ENCODE measurements at places on chromosomes 16 and 17. TPM values are rescaled to one million over a fixed set of nuclear protein-coding genes. Genes with fewer than 3 reads are reported as not detected.

Gene LLGL1
- 31.9 TPM for total RNA-seq

Gene FOXN1
- under 0.01 TPM for total RNA-seq

Gene LGALS9B
- 0.50 TPM for total RNA-seq

Gene HOXB8
- total RNA-seq = not detected

Gene TPSG1
- not detected for total RNA-seq

Gene CDT1
- 0.14 TPM for total RNA-seq

Gene KCNG4
- total RNA-seq = not detected

Gene CCL3
- not detected for total RNA-seq
